Epithelial cell of esophagus (primary cell): ENCODE measurements at places on chromosomes 13 and 19.
A peak's percentile ranks its signal among the peaks of the same experiment; 100 is the strongest.

GRCh38 chr13:42064966-42065365 lies 16.5 kb downstream of the DGKH start:
- DNase-seq, result no peak

- DNase-seq, result no peak
Observed at GRCh38 chr19:28401739-28402424, 811.1 kb downstream of the UQCRFS1 start.

DNA sequence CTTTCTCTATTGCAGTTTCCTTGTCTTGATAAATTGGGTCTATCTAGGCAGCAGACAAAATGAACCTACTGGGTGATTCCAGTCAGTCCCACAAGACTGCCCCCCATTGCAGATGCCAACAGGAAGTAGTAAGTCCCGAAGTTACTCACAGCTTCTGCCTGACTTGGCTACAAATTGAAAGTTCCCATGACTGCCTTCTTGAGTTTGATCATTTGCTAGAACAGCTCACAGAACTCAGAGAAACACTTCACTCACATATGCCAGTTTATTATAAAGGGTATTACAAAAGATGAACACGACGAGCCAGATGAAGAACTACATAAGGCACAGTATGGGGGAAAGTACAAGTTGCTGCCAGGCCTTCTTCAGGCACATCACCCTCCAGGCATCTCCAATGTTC lies 50.0 kb downstream of the TEX26 start:
- no peak for DNase-seq

GRCh38 chr13:105643966-105644365 lies 891.5 kb downstream of the EFNB2 start:
- no peak for DNase-seq

DNA sequence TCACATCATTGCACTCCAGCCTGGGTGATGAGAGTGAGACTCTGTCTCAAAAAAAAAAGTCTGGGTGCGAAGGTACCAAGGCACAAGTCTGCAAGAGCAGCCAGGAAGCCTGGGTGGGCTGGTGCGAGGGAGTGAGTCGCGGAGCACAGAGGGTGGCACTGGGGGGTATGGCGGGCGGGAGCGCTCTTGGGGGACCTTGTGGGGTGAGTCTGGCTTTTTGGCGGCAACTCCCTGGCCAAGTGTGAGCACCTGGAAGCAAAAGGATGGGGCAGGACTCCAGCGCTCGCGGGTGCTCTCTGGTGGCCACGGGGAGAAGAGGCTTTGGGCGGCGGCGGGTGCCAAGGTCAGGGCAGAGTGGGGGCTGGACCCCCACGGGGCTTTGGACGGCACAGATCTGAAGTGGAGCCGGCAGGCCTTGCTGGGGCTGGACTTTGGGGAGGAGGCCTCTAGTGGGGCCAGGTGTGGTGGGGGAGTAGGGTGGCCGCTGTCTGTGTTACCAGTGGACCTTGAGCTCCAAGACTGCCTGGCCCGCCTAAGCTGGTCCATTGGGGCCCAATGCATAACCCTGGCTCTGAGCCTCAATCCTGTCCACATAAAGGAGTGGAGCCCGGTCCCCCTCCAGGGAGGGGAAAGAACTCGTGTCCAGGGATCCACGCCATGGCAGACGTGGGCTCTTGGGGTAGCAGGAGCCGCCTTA lies 1.6 kb downstream of the P2RY11 start:
- DNase-seq, result peak; percentile 62

- DNase-seq, result no peak
Observed at GRCh38 chr19:1387684-1388636, 4.3 kb downstream of the NDUFS7 start.

- no peak for DNase-seq
Observed at GRCh38 chr13:19795956-19796355, 13.2 kb upstream of the PSPC1 start.

- no peak for DNase-seq
Observed at GRCh38 chr19:35607661-35608060, 4.9 kb upstream of the HAUS5 start.

DNA sequence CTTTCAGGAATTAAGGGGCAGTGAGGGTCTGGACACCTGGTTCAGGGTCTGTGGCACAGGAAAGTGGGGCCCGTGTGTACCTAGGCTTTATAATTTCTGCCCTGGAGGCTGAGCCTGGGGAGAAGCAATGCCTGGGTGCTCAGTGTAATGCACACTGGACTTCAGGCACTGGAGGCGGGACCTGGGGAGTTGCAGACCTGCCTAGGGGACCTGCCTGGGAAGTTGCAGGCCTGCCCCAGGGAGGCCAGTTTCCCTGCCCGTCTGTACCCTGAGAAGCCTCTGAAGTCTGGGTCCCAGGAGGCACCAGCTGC lies 2.5 kb upstream of the TMEM59L start:
- DNase-seq, result no peak

- DNase-seq, result no peak
Observed at GRCh38 chr13:80131204-80131603, 209.7 kb downstream of the SPRY2 start.

GRCh38 chr13:66446413-66446812 lies 783.7 kb downstream of the PCDH9 start:
- DNase-seq, result peak; percentile 62

- no peak for DNase-seq
Observed at GRCh38 chr19:33546656-33547055, 25.1 kb upstream of the PEPD start.

- DNase-seq, result no peak
Observed at GRCh38 chr13:20105161-20105689, 55.6 kb downstream of the GJA3 start.

DNA sequence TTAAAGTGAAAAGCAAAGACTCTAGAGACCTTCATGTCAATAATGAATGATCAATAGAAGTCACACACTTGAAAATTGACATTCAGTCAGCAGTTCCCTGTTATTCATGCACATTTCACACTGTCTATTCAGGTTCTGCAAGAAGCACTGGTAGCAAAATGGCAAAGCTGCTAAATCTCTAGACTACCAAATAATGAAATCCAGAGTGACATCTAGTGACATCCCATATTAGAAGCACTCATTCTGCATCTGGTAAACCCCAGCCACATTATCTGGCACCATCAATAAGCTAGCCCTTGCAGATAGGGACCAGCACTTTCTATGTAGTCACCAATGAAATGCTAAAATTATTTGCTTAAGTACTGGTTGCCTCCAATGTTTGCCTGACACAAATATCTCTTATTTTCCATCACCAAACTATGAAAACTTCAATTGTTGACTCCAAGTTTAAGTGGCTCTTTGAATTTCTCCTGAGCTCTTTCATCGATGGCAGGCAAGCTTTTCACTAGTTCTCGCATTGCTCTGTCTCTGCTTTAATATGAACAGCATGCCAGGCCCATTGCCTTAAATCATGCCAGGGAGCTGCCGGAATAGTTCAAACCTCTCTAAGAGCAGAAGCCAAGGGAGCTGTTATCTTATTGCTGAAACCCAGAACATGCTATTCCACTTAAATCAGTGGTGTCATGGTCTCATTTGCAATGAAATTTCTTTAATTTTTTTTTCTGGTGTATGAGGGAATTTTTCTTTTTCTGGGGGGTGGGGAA lies 409.9 kb downstream of the MZT1 start:
- DNase-seq, result no peak
